ENCODE measurements at places on chromosomes 16 and 17. TPM values are rescaled to one million over a fixed set of nuclear protein-coding genes. Genes with fewer than 3 reads are reported as not detected.

DNA sequence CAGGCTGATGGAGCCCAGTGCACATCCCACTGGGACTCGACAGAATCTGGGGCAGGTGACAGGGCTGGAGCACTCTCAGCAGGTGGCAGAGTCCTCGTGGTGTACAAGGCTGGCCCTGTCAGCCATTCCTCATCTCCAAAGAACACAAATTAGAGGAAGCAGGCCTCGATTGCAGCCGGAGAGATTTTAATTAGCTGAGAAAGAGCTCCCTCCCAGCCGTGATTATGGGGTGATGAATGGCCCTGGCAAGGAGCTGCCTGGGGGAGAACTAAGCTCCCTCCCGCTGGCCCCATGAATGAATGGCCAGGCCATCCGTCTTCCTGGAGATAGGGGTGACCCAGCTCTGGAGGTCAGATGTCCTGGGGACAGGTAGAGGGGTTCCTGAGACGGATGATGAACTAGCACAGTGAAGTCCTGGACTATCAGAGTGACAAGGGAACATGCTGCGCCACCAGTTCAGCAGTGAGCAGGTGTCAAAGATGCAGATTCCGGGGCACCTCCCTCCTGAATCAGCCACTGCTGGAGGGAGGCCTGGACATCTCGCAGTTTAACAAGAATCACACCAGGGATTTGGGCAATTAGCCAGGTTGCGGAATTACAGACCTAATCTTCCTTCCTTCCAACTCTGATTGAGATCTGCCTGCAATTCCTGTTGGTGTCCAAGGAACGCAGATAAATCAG lies 35.5 kb downstream of the PIMREG start:
- H3K4me3 ChIP-seq = no peak overlapping the region
- DNase-seq = no peak
- 0 out of 2 replicates have a peak, but pooled peaks cover 3% of the 10 kb centered on the region for H3K4me1 ChIP-seq
- H3K36me3 ChIP-seq = no peaks in the 10 kb centered on the region
- H3K27me3 ChIP-seq = no peaks in the 10 kb centered on the region

- H3K36me3 ChIP-seq = no peaks in the 10 kb centered on the region
- no peak overlapping the region for H3K27ac ChIP-seq
- DNase-seq = no peak
- no peaks in the 10 kb centered on the region for H3K27me3 ChIP-seq
These were observed 342.2 kb upstream of the DYNLRB2 start for GRCh38 chr16:80198311-80199299.

GRCh38 chr17:41957031-41957868 lies 9.3 kb upstream of the CNP start:
- peak; percentile 60 for DNase-seq
- no peaks in the 10 kb centered on the region for H3K27me3 ChIP-seq
- H3K27ac ChIP-seq = peak overlapping the region; percentile 4
- 0 out of 2 replicates have a peak overlapping the region, but pooled peaks have one; percentile 10 for H3K4me3 ChIP-seq

DNA sequence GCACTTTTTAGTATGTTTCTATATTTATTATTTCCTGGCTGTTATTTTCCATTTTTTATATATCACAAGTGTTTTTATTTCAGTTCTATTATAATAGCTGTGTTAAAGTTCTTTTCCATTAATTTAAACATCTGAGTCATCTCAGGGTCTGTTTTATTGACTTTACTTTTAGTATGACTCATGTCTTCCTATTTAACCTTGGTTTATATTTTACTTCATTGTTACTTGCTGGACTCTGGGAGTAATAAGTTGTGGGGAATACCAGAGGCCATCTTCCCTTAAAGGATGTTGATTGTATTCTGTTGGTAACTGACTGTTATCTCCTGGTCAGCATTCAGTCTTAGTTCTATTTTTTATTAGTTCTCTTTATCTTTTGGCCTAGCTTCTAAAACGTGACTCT lies 1508.2 kb downstream of the CDH11 start:
- no peaks in the 10 kb centered on the region for H3K36me3 ChIP-seq
- no peak overlapping the region for H3K27ac ChIP-seq
- no peak overlapping the region for H3K4me3 ChIP-seq
- peaks cover 11% of the 10 kb centered on the region for H3K4me1 ChIP-seq

DNA sequence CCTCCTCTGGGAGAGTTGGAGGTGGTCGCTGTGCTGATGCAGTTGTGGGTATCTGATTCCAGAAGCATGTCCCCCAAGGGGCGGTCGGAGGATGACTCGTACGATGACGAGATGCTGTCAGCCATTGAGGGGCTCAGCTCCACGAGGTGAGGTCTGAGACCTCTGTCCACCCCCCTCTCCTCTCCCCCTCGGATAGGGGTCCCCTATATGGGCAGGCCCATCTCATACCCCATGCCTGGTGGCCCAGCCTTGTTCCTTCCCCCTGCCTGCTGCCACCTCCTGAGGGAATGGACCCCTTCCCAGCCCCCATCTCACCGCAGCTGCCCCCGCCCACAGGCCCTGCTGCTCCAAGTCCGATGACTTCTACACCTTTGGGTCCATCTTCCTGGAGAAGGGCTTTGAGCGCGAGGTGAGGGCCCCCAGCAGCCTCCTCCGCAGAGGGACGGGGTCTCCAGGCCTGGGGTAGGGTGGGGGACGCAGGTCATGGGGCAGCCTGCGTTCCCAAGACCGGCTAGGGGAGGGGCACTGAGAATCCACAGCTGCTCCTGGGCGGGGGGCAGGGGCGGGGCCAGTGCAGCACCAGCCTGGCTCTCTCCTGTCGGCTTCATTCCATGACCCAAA lies 39.2 kb downstream of the ADCY7 start:
- H3K27me3 ChIP-seq = no peaks in the 10 kb centered on the region
- no peaks in the 10 kb centered on the region for H3K4me1 ChIP-seq
- no peak overlapping the region for H3K4me3 ChIP-seq
- no peaks in the 10 kb centered on the region for H3K36me3 ChIP-seq
- no peak overlapping the region for H3K27ac ChIP-seq
- no peak for DNase-seq

- H3K4me3 ChIP-seq = no peak overlapping the region
- no peaks in the 10 kb centered on the region for H3K27me3 ChIP-seq
- DNase-seq = no peak
- H3K27ac ChIP-seq = no peak overlapping the region
- no peaks in the 10 kb centered on the region for H3K36me3 ChIP-seq
These were observed 56.1 kb downstream of the RGS9 start for GRCh38 chr17:65193305-65193704.

- H3K4me1 ChIP-seq = no peaks in the 10 kb centered on the region
- H3K36me3 ChIP-seq = no peaks in the 10 kb centered on the region
- no peak for DNase-seq
- no peak overlapping the region for H3K27ac ChIP-seq
- H3K27me3 ChIP-seq = no peaks in the 10 kb centered on the region
- no peak overlapping the region for H3K4me3 ChIP-seq
These were observed 69.4 kb downstream of the ABCC12 start for GRCh38 chr16:48086422-48086821.

DNA sequence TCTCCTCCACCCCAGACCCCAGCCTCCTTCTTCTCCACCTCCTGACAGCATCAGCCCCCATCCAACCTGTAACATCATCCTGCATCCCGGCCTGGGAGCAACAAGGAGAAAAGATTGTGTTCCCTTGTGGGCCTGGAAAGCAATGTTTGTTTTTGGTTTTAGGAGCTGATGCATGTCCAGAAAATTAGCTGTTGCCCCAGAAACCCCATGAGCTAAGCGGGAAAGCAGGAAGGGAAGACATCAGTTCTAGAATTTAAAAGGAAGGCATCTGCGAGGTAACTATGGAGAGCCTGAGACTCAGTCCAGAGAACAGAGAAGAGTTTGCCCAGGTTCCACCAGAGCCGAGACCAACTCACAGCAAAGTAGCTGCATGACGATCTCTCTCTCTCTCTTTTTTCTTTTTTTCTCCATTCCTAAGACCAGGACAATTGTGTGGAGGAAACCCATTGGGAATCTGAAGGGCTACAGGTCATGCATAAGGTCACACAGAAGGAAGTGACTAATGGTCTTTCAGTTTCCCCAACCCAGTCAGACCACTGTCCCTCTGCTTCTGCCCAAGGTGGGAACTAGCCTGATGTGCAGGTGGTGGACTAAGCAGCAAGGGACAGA lies 124.4 kb downstream of the SLC39A11 start:
- H3K27ac ChIP-seq = no peak overlapping the region
- no peaks in the 10 kb centered on the region for H3K36me3 ChIP-seq
- no peaks in the 10 kb centered on the region for H3K27me3 ChIP-seq

DNA sequence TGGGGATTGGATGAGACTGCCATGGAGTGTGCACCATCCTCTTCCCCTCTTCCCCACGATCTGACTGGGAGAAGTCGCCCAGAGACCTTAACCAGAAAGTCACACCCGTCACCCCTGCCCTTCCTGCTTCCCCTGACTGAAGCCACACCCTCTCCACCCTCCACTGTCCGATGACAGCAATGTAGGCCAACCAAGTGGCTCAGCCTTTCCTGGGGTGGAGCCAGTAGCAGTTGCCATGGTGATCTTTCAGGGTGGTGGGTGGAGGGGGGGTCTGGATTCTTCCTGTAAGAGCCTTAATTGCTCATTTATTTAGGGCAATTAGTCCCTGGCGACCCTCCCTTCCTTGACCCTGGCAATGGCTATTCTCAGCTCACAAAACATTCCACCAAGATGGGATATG lies 37.5 kb upstream of the PHB1 start:
- H3K27me3 ChIP-seq = no peaks in the 10 kb centered on the region
- peaks cover 4% of the 10 kb centered on the region for H3K4me1 ChIP-seq
- H3K36me3 ChIP-seq = no peaks in the 10 kb centered on the region
- H3K27ac ChIP-seq = no peak overlapping the region

DNA sequence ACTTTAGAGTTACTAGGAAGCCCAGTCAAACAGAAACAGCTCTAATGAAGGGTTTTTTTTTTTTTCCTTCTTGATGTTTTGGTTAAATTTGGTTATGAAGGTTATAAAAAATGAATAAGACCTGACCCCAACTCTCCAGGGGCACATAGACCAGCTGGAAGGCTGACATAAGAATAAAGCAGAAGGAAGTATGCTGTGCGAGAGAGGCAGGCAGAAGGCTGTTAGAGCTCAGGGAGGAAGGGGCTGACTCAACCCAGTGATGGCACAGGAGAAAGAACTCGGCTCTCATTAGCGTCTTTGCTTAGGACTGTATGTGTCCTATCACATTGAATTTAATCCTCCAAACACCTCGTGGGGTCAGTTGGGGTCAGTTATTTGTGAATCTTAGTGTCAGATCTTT lies 474.6 kb downstream of the PMP22 start:
- no peak overlapping the region for H3K27ac ChIP-seq
- no peaks in the 10 kb centered on the region for H3K36me3 ChIP-seq
- H3K27me3 ChIP-seq = no peaks in the 10 kb centered on the region
- no peak overlapping the region for H3K4me3 ChIP-seq
- no peak for DNase-seq

- peaks cover 16% of the 10 kb centered on the region for H3K27me3 ChIP-seq
- H3K36me3 ChIP-seq = no peaks in the 10 kb centered on the region
- no peak overlapping the region for H3K27ac ChIP-seq
These were observed 1.8 kb downstream of the TUBB3 start for GRCh38 chr16:89924925-89925307.

GRCh38 chr17:46121165-46121764 lies 72.0 kb downstream of the KANSL1 start:
- H3K27ac ChIP-seq = peak overlapping the region; percentile 61
- no peak for DNase-seq
- no peaks in the 10 kb centered on the region for H3K36me3 ChIP-seq
- peaks cover 77% of the 10 kb centered on the region for H3K4me1 ChIP-seq

Gene VWA3A
- not detected for total RNA-seq

Gene SPATA22
- total RNA-seq = not detected

Gene RDM1
- 3.9 TPM for total RNA-seq

Gene WSCD1
- 38.9 TPM for total RNA-seq

Gene CDT1
- 114 TPM for total RNA-seq
